Immature natural killer cell (primary cell): ENCODE measurements at places on chromosomes 2 and 18. TPM values are rescaled to one million over a fixed set of nuclear protein-coding genes. Genes with fewer than 3 reads are reported as not detected.

Gene ANKRD30BL
- polyA plus RNA-seq: not detected

Gene REG3G
- not detected for polyA plus RNA-seq

- no peak overlapping the region for H3K4me3 ChIP-seq
- no peak overlapping the region for H3K27ac ChIP-seq
- H3K27me3 ChIP-seq: peaks cover 14% of the 10 kb centered on the region
- no peaks in the 10 kb centered on the region for H3K36me3 ChIP-seq
- H3K4me1 ChIP-seq: no peaks in the 10 kb centered on the region
- no peak for DNase-seq
Measured at GRCh38 chr2:236679884-236680860, 110.5 kb downstream of the ACKR3 start.

GRCh38 chr18:54948350-54948837 is 10.9 kb downstream of the CCDC68 start:
- peaks cover 17% of the 10 kb centered on the region for H3K4me1 ChIP-seq
- H3K27ac ChIP-seq: no peak overlapping the region
- no peak for DNase-seq
- no peaks in the 10 kb centered on the region for H3K36me3 ChIP-seq

Gene MAP3K19
- not detected for polyA plus RNA-seq

Gene CHRNG
- polyA plus RNA-seq: not detected

- no peaks in the 10 kb centered on the region for H3K4me1 ChIP-seq
- H3K27me3 ChIP-seq: no peaks in the 10 kb centered on the region
- no peak overlapping the region for H3K4me3 ChIP-seq
- H3K36me3 ChIP-seq: no peaks in the 10 kb centered on the region
Measured at GRCh38 chr2:150188177-150188576, 299.3 kb downstream of the RND3 start.
